CD4-positive, alpha-beta T cell treated with Interleukin-21 for 1 hour (primary cell): ENCODE measurements at places on chromosomes 5 and 9.

DNA sequence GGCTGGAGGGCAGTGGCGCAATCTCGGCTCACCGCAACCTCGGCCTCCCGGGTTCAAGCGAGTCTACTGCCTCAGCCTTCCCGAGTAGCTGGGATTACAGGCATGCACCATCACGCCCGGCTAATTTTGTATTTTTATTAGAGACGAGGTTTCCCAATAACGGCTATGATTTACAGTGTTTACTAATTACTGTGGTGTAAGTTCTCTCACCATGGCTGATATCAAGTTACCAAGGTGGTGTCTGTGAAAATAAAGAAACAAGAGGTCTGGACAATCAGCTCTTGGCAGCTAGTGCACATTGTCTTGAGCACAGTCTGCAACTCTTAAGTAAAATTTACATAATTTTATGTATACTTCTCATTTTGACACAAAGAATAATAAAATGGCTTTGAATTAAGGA lies 385.5 kb upstream of the COX7C start:
- no peak for DNase-seq

- DNase-seq = no peak
Measured at GRCh38 chr5:111643499-111643898, 113.5 kb downstream of the NREP start.

DNA sequence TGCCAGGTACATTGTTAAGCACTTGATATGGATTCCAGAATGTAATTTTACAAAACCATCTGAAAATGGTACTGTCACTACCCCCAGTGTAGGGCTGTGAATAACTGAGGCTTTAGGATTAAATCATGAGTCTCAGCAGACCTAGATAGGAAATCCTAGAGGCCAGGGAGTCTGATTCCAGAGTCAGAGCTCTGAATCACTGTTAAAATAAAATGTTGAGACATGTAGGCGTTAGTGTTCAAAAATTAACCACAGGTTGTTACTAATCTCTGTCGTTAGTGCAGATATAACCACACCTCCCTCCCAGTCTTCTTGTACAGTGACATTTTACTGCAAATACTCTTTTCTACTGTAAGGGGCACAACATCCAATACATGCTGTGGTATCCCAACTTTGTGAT lies 1828.8 kb downstream of the MAT2B start:
- no peak for DNase-seq

GRCh38 chr5:1435369-1435768 lies 9.9 kb downstream of the SLC6A3 start:
- DNase-seq = no peak

- no peak for DNase-seq
Measured at GRCh38 chr9:92155221-92155620, 40.0 kb upstream of the SPTLC1 start.

DNA sequence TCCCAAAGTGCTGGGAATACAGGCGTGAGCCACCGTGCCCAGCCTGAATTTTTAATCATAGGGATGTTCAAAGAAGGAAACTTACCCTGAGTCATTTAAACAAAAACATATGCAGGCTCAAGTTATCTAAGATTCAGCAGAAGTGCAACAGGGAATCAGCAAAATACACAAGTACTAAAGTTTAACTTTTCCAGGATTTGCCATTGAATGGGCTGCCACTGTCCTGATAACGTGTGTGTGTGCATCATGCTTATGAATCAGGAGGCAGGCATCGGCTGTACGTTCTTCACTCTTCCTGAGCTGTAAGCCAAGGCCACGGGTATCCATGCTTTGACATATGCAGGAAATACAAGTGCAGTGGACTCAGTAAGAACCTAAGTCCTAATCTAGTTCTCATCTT lies 48.8 kb upstream of the FST start:
- DNase-seq = no peak

DNA sequence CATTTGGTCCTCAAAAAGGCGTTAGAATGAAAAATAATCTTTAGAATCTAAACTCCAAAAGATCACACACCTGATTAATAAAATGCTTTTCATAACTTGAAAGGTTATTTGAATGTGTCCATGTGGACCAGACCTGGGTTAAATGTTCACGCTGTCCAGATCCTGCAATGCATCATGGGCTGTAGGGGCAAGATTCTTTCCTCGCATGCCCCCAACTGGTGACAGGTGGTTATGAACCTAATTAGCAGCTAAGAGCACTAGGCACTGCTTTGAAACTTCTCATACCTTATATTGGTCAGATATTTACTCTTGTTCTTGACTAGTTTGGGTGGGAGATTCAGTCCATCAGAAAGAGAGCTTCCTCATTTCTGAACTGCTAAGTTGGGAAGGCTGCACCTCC lies 19.3 kb upstream of the PIP5K1B start:
- DNase-seq = no peak

DNA sequence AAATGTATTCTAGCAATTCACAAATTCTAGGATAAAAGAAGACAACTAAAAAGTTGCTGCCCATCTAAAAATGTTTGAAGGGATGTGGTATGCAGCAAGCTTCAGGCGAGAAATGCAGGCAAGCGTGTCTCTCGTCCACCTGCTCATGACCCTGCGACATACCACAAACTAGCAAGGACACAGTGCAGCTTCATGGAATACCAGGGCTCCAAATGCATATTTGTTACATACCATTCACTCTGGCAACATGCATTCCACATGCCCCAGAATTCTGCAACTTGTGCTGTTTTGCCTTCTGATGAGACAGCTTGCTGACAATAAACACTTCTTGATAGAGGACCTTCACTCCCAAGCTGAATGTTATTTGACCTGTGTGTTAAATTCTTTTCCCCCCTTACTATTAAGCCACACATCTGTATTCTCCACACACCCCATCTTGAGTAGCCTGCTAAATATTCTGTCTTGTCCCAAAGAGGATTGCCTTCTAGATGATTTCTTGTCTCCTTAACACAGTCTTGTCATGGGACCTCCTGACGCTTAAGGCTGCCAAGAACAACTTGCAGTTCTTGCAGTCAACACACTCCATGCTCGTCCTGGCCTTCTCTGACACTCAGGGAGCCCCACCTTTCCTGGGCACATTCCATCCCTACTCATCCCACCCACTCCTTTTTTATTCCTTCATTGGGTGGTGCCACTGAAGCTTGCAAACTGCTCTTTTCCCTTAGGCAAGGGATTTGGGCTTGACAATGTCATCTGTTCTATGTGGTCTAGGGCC lies 340.5 kb downstream of the PIK3R1 start:
- no peak for DNase-seq

- no peak for DNase-seq
Measured at GRCh38 chr9:125145425-125145824, 2.1 kb upstream of the SCAI start.

- DNase-seq = no peak
Measured at GRCh38 chr5:129601576-129601975, 141.5 kb downstream of the ADAMTS19 start.

DNA sequence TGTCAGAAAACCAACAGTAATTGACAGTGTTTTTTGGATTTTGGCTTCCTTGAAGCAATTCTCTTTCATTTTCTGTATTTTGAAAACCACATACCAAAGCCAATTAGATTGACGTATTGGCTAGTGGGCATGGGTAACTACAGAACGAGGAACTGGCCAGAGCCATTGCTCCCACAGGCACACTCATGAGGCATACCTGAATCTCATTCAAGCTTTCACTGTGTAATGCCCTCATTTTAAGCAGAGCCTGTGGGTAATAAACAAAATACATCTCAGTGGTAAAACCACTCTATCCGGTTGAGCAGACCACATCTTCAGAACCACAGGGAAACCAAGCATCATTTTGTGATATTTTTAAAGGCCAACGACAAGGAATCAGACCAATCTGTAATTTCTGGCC lies 394.1 kb downstream of the ZNF608 start:
- DNase-seq = no peak

- peak; percentile 23 for DNase-seq
Measured at GRCh38 chr5:151086192-151086869, 5.5 kb upstream of the TNIP1 start.

GRCh38 chr5:68557162-68557936 lies 341.8 kb downstream of the PIK3R1 start:
- DNase-seq = no peak

DNA sequence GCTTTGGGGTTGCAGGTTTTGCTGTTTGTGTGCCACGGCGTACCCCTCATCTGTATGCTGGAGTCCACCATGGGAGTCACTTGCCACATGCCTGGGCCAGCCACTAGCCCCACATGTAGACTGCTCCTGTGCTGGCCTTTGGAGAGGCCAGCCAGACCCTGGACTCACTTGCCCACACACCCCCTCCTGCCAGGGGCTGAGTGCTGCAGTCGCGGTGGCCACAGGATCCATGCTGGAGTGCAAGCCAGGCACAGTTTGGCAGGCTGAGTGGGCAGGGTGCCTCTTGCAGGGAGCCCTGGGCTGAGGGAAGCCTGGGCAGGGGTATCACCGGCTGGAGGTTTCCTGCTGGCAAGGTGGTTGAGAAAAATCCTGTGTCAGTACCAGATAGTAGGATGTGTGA lies 25.6 kb upstream of the GCNT1 start:
- DNase-seq = no peak

DNA sequence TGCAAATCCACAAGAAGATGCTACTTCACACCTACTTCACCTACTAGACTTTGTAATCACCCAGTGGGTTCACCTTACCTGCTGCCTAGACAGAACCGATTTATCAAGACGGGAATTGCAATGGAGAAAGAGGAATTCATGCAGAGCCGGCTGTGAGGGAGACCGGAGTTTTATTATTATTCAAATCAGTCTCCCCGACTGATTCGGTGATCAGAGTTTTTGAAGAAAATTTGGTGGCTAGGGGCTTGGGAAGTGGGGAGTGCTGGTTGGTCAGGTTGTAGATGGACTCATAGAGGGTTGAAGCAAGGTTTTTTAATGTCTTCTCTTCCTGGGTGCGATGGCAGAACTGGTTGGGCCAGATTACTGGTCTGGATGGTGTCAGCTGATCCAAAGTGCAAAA lies 23.4 kb downstream of the SFXN1 start:
- DNase-seq = no peak

- no peak for DNase-seq
Measured at GRCh38 chr5:6632324-6632887, 438 bp downstream of the NSUN2 start.

GRCh38 chr9:114247491-114247890 lies 75.4 kb upstream of the ORM1 start:
- DNase-seq = no peak

GRCh38 chr5:169686137-169686536 lies 49.1 kb downstream of the DOCK2 start:
- no peak for DNase-seq

DNA sequence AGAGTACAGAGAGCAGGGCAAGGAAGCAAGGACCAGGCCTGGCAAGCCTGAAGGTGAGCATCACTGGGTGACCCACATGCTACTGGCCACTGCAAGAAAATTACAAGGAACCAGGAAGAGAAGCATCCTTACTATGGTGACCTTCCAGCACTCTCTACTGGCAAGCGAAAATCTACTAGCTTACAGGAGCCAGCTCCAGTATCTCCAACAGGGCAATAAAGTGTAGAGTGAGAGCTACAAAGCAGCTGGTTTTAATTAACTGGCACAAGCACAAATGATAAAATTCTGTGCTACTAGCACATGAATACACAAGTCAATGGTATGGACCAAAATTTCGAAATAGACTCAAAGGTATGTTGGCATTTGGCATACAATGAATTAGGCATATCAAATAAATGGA lies 113.3 kb upstream of the CAST start:
- no peak for DNase-seq

DNA sequence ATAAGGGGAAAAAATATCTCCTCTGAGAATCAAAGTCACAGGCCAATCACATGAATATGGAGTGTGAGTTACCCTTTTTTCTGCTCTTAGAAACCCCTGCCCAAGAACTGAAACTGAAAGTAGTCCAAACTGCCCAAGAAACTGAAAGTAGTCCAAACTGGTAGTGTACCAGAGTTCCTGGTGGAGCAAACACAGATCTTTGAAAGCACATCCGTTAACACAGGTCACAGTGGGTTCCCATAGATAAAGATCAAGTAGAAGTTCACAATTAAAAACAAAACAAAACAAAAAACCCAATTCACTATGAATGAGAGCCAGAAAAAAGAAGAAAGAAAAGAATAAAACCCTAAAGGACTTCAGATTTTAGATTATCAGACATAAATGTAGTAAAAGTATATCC lies 332.4 kb upstream of the EFNA5 start:
- DNase-seq = peak; percentile 53

GRCh38 chr9:134555094-134555650 lies 86.4 kb upstream of the COL5A1 start:
- DNase-seq = no peak

- DNase-seq = no peak
Measured at GRCh38 chr5:44622331-44622730, 186.4 kb upstream of the MRPS30 start.

- DNase-seq = no peak
Measured at GRCh38 chr9:124858330-124859046, 3.3 kb downstream of the RPL35 start.

GRCh38 chr5:146947181-146947941 lies 68.8 kb upstream of the PPP2R2B start:
- DNase-seq = peak; percentile 30

GRCh38 chr5:66170195-66170919 lies 26.3 kb downstream of the SREK1 start:
- DNase-seq = no peak

GRCh38 chr5:73295921-73296320 lies 122.9 kb downstream of the TMEM174 start:
- no peak for DNase-seq

DNA sequence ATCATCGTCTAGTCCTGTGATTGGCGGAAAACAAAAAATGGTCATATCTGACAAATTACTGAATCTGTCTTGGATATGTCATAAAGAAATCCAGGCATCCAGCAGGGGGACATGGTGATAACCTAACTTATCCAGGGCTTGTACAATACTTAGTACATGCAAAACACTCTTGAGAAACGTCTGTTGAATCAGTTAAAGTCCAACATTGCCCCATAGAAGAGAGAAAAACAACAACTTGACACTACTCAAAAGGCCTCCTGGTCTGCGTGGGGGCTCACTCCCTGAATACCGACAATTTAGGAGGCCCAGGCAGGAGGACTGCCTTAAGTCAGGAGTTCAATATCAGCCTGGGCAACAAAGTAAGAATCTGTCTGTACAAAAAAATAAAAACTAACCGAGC lies 217.5 kb downstream of the DCP2 start:
- no peak for DNase-seq

- DNase-seq = no peak
Measured at GRCh38 chr9:111179577-111179976, 141.3 kb upstream of the LPAR1 start.

- no peak for DNase-seq
Measured at GRCh38 chr9:86402591-86402990, 48.4 kb upstream of the TUT7 start.

GRCh38 chr5:98663521-98663920 lies 109.9 kb upstream of the RGMB start:
- DNase-seq = no peak

- DNase-seq = no peak
Measured at GRCh38 chr5:149747141-149747832, 17.2 kb downstream of the PPARGC1B start.

- no peak for DNase-seq
Measured at GRCh38 chr5:965604-966344, 42.8 kb upstream of the NKD2 start.

GRCh38 chr5:96292582-96293247 lies 140.3 kb downstream of the PCSK1 start:
- DNase-seq = no peak

GRCh38 chr5:123819833-123820232 lies 307.9 kb downstream of the CSNK1G3 start:
- DNase-seq = no peak
